Activated T-cell treated with anti-CD3 and anti-CD28 coated beads for 48 hours (primary cell): ENCODE measurements at places on chromosomes 7 and 10.

DNA sequence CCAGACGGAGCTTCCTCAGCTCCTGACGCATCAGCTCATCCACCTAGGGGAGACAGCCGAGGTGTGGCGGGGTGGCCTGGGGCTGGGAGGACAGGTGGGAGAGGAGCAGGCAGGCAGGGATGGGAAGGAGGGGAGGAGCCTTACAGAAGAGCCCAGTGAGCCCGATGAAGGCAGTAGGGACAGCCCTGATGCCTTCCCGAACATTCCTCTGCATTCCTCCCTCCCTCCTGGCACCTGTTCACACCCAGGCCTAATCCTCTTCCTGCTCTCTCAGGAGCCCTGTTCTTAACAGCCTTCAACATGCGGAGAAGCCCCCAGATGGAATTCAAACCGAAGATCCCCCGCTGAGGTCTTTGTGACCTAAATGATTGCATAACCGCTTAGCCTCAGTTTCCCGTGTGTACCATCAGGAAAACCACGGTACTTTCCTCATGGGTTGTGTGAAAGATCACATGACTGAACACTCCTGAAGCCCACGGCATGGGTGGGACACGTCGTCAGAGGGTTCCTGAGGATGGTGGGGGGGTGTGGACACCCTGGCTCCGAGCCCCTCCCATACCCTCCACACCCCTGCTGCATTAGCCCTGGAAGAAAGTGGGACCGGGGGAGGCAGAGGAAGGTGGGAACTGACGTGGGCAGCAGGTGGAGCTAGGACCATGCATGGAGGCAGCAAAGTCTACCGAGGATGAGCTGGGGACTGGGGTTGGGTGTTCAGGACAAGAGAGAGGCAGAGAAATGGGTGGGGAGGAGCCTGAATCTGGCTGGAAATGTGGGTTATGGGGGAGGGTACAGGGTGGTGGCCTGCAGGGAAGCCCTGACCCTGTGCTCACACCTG is 8.8 kb upstream of the ASB10 start:
- DNase-seq = no peak

DNA sequence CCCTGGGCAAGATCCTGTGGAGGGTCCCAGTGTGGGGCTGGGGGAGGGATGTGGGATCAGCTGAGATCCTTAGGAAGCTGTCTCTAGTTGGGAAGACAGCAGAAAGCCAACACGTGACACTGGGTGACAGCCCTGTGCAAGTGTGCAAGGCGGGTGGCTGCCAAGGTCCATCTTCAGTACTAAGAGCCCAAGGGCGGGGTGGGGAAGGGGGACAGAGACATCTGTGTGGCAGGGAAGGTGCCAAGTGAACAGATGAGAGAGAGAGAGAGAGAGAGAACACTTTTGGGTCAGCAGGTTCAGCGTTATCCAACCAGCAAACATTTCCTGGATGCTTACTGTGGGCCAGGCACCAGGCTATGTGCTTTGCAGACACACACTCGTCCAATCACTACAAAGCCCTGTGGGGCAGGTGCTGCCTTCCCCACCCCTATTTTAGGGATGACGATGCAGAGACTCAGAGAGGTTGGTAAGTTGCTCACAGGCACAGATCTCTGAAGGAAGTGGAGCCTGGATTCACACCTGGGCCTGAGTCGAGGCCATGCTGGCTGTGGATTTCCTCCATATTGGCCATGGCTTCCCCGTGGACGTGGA is 135.7 kb downstream of the GRK5 start:
- no peak for DNase-seq

DNA sequence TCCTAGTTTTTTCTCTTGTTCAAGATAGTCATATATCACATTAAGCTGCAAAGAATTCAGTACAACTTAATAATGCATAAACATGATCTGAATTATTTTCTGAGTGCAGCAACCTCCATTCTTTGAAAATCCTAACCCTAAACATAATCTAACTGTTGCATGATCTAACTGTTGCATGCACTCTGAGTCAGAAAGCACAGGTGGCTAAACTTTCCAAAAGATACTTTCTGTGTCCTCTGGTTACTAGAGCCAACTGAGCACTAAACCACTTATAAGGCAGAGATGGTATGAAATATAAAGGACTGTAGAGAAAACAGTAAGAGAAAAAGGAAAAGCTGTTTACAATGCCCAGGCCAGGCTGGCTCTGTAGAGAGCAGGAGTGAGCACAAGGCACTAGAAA is 23.0 kb upstream of the FAM133B start:
- DNase-seq = no peak

- no peak for DNase-seq
These were observed 2.7 kb upstream of the PNLIPRP1 start for GRCh38 chr10:116587878-116588591.

DNA sequence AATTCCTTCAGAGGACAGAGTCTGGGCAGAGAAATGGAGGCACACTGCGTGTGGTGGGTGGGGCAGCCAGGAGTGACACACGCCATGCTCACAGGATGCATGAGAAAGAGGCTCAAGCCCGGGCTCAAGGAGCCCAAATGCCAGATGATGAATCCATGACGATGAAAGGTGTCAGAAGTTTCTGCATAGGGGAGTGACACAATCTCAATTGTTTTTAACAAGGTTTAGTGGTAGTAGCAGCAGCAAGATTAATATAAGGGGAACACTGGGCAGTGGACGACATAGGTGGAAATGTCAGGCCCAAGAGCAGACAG is 126.1 kb downstream of the TNS3 start:
- no peak for DNase-seq

DNA sequence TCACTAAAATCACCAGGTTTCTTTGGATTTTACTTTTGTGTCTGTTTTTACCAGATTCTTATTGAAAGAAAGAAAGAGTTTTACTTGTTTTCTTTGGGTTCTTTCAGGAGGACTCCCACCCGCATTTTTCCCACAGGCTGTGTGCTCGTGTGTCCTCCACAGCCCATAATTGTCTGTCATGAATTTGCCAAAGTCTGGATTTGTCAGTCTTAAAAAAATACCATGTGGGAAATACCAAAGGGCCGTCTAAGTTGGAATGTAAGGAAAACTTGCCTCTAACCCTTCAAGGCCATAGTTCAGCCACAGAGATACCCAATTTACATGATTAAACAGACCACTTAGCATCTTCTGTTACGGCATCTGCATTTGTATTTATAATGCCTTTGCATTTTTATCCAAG is 41.3 kb upstream of the INHBA start:
- DNase-seq = no peak

GRCh38 chr7:73683788-73684693 is 644 bp downstream of the BUD23 start:
- no peak for DNase-seq

- DNase-seq = no peak
These were observed 104.1 kb upstream of the SLC25A13 start for GRCh38 chr7:96426027-96426426.

DNA sequence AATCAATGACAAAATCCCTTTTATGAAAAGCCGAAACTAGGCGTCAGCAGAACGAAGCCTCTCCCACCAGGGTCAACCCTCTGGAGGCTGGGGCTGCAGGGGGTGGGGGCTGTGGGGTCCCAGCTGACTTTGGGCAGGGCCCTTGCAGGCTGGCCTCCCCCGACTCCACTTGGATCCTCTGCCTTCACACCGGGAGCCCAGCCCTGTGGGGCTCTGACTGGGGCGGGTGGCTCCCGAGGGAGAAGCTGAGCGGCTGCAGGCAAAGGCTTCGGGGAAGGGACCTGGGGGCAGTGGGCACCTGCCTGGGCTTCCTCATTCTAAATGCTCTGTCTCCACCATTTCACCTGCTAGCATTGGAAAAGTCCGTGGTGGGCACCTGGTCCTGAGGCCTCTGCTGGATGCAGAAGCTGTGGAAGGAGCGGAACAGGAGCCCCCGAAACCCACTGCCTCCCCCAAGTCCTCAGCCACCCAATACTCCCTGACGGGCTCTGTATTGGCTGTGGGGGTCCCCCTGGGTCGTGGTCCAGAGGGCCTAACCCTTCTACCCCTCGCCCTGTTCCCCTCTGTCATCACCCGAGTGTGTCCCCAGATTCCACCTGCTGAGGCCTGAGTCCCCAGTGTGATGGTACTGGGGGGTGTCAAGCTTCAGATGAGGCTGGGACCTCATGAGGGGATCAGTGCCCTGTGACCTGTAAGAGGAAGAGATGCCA is 108.6 kb downstream of the DNAJB6 start:
- no peak for DNase-seq

GRCh38 chr10:43255634-43256431 is 11.0 kb downstream of the RASGEF1A start:
- DNase-seq = peak; percentile 25

- no peak for DNase-seq
These were observed 2.3 kb upstream of the GRID2IP start for GRCh38 chr7:6553448-6554044.
